AG10803 (cell line): ENCODE measurements at places on chromosomes 5 and 9.
A peak's percentile ranks its signal among the peaks of the same experiment; 100 is the strongest.

DNA sequence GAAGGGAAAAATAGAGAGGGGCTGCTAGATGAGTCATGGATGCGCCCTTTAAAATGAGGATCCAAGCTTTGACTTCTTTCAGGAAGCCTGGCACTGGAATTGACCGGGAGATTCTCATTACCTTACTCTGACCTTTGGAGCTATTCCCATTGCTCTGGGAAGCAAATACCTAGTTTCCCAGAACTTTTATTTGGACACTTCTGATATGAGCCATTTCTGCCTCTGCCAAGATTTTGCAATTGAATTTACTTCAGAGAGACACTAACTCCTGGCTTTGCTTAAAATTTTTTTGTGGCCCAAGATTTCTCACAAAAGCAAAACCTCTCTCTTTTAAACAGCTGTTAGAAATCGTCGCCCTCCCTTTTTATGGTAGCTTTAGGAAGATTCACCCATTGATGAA lies 15.7 kb upstream of the AGXT2 start:
- DNase-seq: peak; percentile 59

- DNase-seq: no peak
Observed at GRCh38 chr9:91836515-91836914, 113.5 kb downstream of the ROR2 start.

DNA sequence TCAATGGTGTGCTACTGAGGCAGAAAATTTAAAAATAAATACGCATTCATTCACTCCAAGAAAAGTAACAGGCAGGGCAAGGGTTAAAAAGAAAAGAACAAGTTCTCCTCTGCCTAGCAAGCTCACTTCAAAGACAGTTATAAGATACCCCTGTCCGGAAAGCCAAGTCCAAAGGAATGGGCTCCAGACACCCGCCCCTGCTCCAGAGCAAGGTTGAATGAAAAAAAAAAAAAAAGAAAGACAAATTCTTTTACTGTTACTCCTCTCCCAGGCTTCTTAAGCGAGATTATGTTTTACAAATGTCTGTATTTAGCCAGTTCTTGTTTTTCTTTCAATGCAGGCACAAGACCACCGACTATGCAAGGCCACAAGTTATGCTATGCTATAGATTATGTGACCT lies 9.1 kb upstream of the ANXA2R start:
- no peak for DNase-seq

GRCh38 chr5:117719413-117719812 lies 1144.8 kb upstream of the SEMA6A start:
- no peak for DNase-seq

DNA sequence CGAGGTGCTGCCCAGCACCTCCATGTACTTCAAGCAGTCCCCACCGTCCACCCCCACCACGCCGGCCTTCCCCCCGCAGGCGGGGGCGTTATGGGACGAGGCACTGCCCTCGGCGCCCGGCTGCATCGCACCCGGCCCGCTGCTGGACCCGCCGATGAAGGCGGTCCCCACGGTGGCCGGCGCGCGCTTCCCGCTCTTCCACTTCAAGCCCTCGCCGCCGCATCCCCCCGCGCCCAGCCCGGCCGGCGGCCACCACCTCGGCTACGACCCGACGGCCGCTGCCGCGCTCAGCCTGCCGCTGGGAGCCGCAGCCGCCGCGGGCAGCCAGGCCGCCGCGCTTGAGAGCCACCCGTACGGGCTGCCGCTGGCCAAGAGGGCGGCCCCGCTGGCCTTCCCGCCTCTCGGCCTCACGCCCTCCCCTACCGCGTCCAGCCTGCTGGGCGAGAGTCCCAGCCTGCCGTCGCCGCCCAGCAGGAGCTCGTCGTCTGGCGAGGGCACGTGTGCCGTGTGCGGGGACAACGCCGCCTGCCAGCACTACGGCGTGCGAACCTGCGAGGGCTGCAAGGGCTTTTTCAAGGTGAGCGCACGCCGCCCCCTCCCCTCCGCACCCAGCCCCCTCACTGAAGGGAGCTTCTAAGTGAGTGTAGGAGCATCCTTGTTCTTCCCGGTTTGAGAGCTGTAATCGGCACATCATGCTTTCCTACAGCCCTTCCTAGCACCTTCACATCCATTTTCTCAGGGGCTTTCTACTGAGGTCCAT lies 6.9 kb downstream of the NR4A3 start:
- DNase-seq: no peak

DNA sequence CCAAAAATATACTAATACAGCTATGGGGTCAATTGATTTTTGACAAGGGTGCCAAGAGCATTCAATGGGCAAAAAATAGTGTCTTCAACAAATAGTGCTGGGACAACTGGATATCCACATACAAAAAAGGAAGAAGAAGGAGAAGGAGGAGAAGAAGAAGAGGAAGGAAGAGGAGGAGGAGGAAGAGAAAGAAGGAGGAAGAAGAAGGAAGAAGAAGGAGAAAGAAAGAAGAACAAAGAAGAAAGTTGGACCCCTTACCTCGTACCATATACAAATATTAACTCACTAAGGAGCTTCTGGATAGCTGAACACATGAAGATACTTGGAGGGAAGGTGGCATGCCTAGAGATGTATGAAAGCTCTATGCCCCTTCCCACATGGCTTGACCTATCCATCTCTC lies 17.2 kb upstream of the DELE1 start:
- DNase-seq: no peak

GRCh38 chr5:93724791-93725190 lies 16.6 kb downstream of the POU5F2 start:
- no peak for DNase-seq

GRCh38 chr5:149656576-149657182 lies 73.4 kb upstream of the PPARGC1B start:
- no peak for DNase-seq

DNA sequence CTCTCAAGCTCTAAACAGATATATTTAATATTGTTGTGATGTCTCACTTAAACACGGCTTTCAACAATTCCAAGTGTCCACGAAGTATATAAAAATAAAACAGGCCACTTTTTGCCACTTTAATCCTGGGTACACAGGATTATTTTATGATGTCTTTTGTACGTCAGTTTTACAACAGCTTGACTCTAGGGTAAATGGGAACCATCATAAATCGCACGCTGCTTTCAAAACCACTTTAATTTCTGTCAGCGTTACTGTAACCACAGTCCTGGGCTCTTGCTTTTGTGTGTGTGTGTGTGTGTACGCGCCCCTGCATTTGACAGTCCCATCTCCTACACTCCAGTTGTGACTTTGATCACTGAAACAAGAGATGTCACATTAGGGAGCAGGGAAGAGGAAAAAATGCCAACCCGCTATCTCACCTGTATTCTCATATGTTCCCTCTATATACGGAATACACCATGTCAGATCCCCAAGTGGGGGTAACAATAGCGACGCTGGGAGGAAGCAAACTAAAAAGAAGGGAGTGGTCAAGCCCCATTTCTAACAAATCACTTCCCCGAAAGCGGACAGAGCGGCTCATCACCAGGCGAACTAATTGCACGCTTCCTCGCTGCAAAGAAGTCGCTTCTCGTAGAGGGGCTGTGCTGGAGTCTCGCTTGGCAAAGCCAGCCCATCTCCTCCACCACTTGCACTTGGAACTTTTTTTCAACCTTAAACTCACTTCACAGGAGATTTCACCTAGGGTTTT lies 1.2 kb downstream of the BNC2 start:
- DNase-seq: no peak

- no peak for DNase-seq
Observed at GRCh38 chr5:179453616-179454015, 96.7 kb upstream of the RUFY1 start.

DNA sequence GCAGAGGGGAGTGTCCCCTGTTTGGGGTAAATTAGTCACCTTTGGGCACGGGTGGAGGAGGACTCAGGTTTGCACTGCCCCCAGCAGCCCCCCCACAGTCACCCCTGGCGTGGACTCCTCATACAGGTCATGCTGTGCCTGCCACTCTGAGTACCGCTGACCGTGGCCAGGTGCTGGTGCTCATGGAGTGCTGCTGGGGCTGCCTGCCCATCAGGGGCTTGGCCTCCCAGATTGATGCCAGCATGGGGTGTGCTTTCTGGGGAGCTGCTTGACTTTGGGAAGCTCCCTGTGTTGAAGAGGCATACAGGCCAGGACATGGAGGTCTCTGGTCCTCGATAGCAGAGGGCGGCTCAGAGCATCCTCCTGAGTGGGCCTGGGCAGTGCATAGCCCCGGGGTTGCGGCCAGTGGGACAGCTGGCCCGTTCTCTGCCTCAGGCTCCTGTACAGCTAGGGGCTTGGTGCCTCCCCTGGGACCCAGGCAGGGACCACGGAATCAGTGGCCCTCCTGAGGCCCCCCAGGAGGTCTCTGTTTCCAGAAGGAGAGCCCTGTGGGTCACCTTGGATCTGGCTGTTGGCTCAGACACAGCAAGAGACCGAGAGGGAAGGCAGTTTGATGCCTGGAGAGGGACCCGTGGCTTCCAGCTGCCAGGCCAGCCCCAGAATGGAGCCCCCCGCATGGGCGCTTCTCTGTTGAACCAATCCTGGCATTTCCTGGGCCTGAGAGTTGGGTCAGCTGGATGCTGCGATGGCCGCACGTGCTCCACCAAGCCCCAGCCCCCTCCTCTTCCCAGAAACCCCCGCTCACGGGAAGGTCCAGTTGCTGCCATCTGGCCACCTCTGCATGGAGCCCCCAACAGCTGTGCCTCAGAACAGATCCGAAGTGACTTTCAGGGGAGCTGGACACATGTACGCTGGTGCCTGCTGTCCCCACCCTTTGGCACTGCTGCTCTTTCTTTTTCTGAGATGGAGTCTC lies 6.1 kb upstream of the AJM1 start:
- DNase-seq: no peak

DNA sequence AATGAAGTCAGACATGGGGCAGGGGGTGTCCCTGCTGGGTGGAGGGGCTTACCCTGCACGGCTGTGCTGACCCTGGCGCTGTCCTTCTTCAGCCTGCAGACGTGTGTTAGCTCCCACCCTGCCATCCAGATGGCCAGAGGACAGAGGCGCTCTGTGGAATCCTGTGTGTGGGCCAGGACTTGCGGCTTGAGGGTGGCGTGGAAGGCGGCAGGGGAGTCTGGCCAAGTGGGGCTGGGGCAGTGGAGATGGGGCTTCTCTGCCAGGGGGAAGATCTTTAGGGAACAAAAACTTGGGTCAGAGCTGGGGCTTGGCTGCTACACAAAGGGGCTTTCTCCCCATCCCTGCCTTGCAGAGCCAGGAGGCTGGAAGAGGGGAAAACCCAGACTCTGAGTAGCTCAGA lies 46.5 kb upstream of the SYNPO start:
- DNase-seq: peak; percentile 12

- no peak for DNase-seq
Observed at GRCh38 chr9:82206490-82206889, 217.9 kb downstream of the SPATA31D1 start.

- DNase-seq: no peak
Observed at GRCh38 chr5:178346607-178347334, 114.2 kb upstream of the PHYKPL start.

GRCh38 chr5:14059810-14060209 lies 83.3 kb upstream of the TRIO start:
- no peak for DNase-seq

DNA sequence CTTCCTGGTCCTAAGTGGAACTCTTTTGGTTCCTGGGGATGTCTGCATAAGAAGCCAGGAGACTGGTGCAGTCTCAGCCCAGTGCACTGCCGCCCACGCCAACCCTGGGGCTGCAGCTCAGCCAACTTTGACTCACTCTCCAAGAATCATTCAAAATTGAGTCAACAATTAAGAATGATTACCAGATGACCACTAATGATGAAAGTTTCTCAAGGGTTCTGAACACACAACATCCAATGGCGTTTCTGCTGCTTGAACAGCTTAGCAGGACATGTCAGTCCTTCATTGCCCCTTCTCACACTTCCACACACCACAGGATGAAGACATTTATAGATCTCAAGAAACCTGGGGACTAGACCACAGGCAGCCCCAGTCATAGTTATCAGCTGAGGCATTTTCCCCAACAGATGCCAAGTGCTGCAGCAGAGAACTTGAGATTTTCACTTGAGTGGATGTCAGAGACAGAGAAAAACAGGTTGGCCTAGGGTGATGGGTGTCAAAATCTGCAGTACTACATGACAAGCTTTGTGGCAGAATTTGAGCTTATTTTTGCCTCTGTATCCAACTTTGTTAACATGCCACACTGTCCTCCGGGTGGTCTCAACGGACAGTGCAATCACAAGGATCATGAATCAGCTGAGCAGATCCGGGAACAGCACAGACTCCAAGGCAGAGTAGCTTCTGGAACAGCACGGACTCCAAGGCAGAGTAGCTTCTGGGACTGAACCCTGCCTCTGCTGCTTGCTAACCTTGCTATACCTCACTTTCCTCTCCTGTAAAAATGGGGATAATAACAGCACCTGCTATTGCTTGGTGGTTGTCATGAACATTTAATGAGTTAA lies 356.1 kb downstream of the SPOCK1 start:
- peak; percentile 97 for DNase-seq

GRCh38 chr9:130555968-130556367 lies 23.4 kb upstream of the FUBP3 start:
- peak; percentile 20 for DNase-seq

- DNase-seq: no peak
Observed at GRCh38 chr5:135340568-135340967, 58.5 kb downstream of the MACROH2A1 start.

- DNase-seq: no peak
Observed at GRCh38 chr5:83270311-83270710, 193.0 kb downstream of the XRCC4 start.

GRCh38 chr9:6978591-6978990 lies 220.8 kb downstream of the KDM4C start:
- DNase-seq: no peak
